Hair follicular keratinocyte (primary cell): ENCODE measurements at places on chromosomes 6 and 20. TPM values are rescaled to one million over a fixed set of nuclear protein-coding genes. Genes with fewer than 3 reads are reported as not detected.

Gene TSHZ2
- 0.84 and 4.2 TPM in 2 replicates for total RNA-seq

Gene ADGRG6
- 17.7 and 19.3 TPM in 2 replicates for total RNA-seq

Gene SRMS
- total RNA-seq = 0.39 TPM in 1 of 2 replicates, not detected in the other

Gene GPX5
- not detected in 2 replicates for total RNA-seq

Gene SYCP2
- 0.04 and 0.16 TPM in 2 replicates for total RNA-seq

Gene HSD17B8
- 27.4 and 46.2 TPM in 2 replicates for total RNA-seq

Gene ULBP1
- 1.3 and 2.8 TPM in 2 replicates for total RNA-seq

Gene GLP1R
- not detected in 2 replicates for total RNA-seq

Gene OR2B6
- total RNA-seq = not detected in 2 replicates

Gene ACSS1
- total RNA-seq = 3.4 and 3.9 TPM in 2 replicates

Gene TP53TG5
- total RNA-seq = not detected in 2 replicates

Gene TBC1D7
- 16.4 and 16.7 TPM in 2 replicates for total RNA-seq

Gene MEI4
- total RNA-seq = 0.23 TPM in 1 of 2 replicates, not detected in the other

Gene RIPOR3
- 0.04 TPM in 1 of 2 replicates, not detected in the other for total RNA-seq

Gene GNRH2
- 1.3 TPM in 1 of 2 replicates, not detected in the other for total RNA-seq

Gene RPS6KA2
- 49.3 and 94.4 TPM in 2 replicates for total RNA-seq

Gene GNMT
- not detected in 2 replicates for total RNA-seq

Gene TMC2
- total RNA-seq = not detected in 2 replicates

Gene ZNF337
- 8.7 and 12.1 TPM in 2 replicates for total RNA-seq

Gene LY86
- not detected in 2 replicates for total RNA-seq

Gene CCND3
- 56.8 and 66.6 TPM in 2 replicates for total RNA-seq

Gene SLC17A2
- total RNA-seq = not detected in 2 replicates

Gene GPR63
- 1.4 and 1.7 TPM in 2 replicates for total RNA-seq

Gene POFUT1
- 29.9 and 33.3 TPM in 2 replicates for total RNA-seq

Gene HSPA12B
- total RNA-seq = not detected in 2 replicates

Gene ECT2L
- total RNA-seq = not detected in 2 replicates

Gene HRH3
- not detected in 2 replicates for total RNA-seq

Gene DBNDD2
- 35.7 and 41.2 TPM in 2 replicates for total RNA-seq

Gene UBE2J1
- total RNA-seq = 21.8 and 29.5 TPM in 2 replicates

Gene PRDM13
- 0.08 TPM in 1 of 2 replicates, not detected in the other for total RNA-seq

Gene ESR1
- 0.49 and 0.55 TPM in 2 replicates for total RNA-seq

Gene FNDC1
- 0.08 TPM in 1 of 2 replicates, not detected in the other for total RNA-seq

Gene MYLK2
- total RNA-seq = not detected in 2 replicates

Gene PLCB1
- total RNA-seq = 0.23 and 0.57 TPM in 2 replicates

Gene SIRPG
- total RNA-seq = not detected in 2 replicates

Gene CYP24A1
- total RNA-seq = 2.6 and 5.7 TPM in 2 replicates

Gene KCNK17
- not detected in 2 replicates for total RNA-seq

Gene PLN
- not detected in 2 replicates for total RNA-seq

Gene PREX1
- 0.08 and 0.76 TPM in 2 replicates for total RNA-seq

Gene NEDD9
- 3.9 and 6.6 TPM in 2 replicates for total RNA-seq

Gene ELOVL4
- 6.8 and 7.0 TPM in 2 replicates for total RNA-seq

Gene XKR7
- total RNA-seq = not detected in 2 replicates

Gene CCM2L
- total RNA-seq = not detected in 2 replicates

Gene HAO1
- total RNA-seq = not detected in 2 replicates

Gene RBM24
- 0.76 and 0.78 TPM in 2 replicates for total RNA-seq

Gene SNAI1
- 0.04 TPM in 1 of 2 replicates, not detected in the other for total RNA-seq

Gene BCAS1
- total RNA-seq = not detected in 2 replicates

Gene CST4
- not detected in 2 replicates for total RNA-seq

Gene ZNF341
- 1.6 and 1.9 TPM in 2 replicates for total RNA-seq

Gene GJA1
- total RNA-seq = 78.1 and 103 TPM in 2 replicates

Gene ARMC2
- 0.78 and 1.8 TPM in 2 replicates for total RNA-seq

Gene SS18L1
- 8.5 and 11.2 TPM in 2 replicates for total RNA-seq
